CD4-positive, alpha-beta memory T cell (primary cell): ENCODE measurements at places on chromosomes 1 and 21. TPM values are rescaled to one million over a fixed set of nuclear protein-coding genes. Genes with fewer than 3 reads are reported as not detected.
A peak's percentile ranks its signal among the peaks of the same experiment; 100 is the strongest.

GRCh38 chr1:18955131-18955440 is 1.4 kb downstream of the IFFO2 start:
- no peak for DNase-seq

- DNase-seq = no peak
Measured at GRCh38 chr1:85373378-85373708, 91.6 kb downstream of the DDAH1 start.

GRCh38 chr1:11067716-11068599 is 8.1 kb upstream of the SRM start:
- no peak for DNase-seq

- no peak for DNase-seq
Measured at GRCh38 chr21:45019076-45019886, 55.1 kb upstream of the ADARB1 start.

GRCh38 chr1:160726498-160727315 is 12.3 kb upstream of the SLAMF7 start:
- peak; percentile 69 for DNase-seq

- no peak for DNase-seq
Measured at GRCh38 chr1:205283270-205284147, 38.0 kb downstream of the NUAK2 start.

- peak; percentile 50 for DNase-seq
Measured at GRCh38 chr1:6343506-6344405, 49.8 kb downstream of the ACOT7 start.

DNA sequence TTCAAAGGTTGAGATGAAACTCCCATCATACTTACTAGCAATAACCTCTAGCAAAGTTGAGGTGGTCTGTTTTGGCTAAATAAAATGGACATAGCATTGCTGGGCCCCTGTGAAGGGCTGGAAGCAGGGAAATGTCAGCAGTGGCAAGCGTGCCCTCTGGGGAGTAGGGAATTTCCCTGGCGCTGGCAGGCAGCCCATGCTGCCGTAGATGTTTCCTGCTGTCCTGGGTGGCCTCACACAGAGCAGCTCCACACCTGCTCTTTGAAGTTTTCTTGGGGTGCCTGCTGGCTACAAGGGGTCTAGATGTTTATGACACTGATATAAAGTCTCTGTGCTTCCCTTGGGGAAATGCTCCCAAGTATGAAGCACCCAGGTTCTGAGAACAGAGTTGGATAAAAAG is 30.2 kb downstream of the ADARB1 start:
- no peak for DNase-seq

DNA sequence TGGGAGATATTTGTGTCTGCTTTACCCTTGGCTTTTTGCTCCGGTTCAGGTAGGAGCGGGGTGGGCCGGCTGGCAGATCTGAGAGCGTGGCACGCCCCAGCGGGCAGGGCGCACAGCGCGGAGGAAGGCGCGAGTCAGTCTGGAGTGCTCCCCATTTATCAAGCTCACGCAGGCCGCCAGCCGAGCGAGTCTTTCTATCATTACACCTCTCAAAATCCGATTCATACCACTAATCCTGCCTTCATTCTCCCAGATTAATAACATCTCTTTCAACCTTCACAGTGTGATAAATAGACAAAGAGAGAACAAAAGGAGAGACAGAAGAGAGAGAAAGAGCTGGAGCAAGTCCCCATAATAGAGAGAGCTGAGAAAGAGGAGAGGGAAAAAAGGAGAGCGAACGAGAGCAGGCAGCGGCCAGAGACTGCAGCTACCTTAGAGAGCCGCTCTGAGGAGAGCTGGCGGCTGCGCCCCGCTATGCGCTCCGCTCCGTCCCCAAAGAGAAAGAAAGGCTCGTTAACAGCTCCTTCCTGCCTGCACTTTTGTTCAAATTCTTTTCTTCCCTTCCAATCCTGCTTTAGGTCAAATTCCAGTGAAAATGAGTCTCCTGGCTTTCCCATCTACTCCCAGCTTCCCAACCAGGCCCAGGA is 48.0 kb downstream of the DMAP1 start:
- no peak for DNase-seq

GRCh38 chr1:40908350-40908749 is 46.2 kb upstream of the CITED4 start:
- DNase-seq = no peak

DNA sequence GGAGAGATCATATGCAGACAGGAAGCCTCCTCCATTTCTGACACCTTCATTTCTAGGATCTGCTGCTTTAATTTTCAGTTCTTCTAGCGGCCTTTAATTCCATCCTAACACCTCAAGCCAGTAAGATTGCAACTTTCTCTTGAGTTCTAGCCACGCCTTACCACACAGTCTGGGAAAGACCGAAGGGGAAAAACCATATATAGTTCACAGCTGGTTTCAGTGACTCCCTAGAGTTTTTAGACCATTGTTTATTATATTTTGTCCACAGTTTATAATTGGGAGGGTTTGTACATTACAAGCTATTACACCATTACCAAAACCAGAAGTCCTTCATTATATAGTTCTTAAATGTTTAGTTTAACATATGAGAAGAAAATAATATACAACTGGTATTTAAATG is 37.5 kb downstream of the DPH5 start:
- DNase-seq = no peak

DNA sequence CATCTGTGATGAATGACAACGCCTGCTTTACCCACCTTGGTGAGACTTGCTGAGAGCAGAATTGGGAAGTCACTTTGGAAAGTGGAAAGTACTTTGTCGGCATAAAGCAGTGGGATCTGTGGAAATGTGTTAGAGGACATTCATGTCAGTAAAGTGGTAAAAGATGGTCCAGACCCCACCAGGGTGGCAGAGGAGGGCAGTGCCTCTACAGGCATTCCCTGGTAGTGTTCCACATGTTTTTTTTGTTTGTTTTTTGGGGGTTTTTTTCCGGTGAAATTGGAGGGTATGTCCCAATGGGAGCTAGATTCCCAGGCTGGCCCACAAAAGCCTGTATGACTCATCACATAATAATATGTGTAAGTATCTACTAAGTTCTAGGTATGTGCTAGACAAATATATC is 80.6 kb downstream of the ELAVL4 start:
- no peak for DNase-seq

GRCh38 chr1:226845624-226846023 is 24.8 kb upstream of the PSEN2 start:
- DNase-seq = no peak

DNA sequence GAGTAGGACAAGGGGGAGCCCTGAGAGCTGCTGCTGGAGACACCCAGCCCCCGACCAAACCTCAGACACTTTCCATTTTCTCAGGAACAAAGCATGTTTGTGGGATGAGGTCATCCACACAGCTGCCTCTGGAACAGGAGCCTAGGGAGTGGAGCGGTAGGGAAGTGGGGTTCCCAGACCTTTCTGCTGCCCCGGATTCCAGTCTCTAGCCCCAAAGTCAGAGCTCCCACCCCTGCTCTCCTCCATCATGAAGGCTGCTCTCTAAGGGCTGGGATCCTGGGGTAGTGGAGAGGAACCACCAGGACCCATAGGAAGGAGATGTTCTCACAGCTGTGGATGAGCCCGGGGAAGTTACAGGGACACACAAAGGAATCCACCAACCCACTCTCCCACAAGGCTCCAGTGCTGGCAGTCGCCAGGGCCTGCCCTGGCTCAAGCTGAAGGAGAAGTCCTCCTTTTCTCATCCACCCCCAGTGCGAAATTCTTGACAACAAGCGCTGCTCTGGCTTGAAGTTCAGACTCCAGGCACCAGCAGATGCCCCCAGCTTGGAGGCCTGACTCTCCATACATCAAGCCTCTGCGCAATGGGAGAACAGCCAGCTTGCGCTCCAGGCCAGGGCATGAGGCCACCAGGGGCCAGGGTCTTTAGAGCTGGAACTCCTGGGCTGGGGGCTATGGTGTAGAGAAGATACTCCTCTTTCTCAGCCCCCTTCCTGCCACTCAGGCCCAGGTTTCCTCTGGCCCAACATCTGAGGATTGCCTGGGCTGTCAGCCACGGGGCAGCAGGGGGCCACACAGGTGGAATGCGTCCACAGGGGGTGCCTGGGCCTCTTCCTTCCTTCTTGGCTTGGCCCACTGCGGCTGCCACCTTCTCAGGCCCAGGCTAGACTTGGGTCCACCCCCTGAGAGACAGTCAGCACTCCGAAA is 4.5 kb downstream of the FHL3 start:
- no peak for DNase-seq

DNA sequence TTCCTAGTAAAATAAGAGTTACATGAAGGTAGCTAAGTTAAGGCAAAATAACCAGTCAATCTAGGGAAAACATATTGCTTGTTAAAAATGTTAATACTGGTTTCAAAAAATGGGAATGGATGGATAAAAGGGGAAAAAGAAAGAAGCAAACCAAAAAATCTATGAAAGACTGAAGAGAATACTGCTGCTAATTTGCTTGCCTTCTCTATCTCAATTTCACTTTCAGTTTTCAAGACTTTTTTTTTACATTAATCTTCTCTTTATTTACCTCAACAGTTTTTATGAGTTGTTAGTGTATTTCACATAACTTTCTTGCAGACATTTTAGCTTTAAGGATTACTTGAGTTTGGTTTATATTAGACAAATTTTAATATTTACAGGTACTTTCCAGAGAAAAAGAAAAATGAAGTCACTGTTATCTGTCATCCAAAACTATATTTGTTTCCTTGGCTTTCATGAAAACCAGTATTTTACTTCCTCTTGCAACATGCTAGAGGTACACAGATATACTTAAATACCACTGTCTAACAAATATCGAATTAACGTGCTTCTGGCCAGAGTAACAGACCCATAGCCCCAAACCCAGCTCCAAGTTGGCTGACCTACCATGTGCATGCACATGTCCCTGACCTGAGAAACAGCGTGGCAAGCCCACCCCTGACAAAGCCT is 70.7 kb downstream of the COL24A1 start:
- DNase-seq = no peak

- no peak for DNase-seq
Measured at GRCh38 chr1:90704817-90705216, 12.3 kb downstream of the BARHL2 start.

- no peak for DNase-seq
Measured at GRCh38 chr1:112557385-112557784, 48.6 kb downstream of the WNT2B start.

DNA sequence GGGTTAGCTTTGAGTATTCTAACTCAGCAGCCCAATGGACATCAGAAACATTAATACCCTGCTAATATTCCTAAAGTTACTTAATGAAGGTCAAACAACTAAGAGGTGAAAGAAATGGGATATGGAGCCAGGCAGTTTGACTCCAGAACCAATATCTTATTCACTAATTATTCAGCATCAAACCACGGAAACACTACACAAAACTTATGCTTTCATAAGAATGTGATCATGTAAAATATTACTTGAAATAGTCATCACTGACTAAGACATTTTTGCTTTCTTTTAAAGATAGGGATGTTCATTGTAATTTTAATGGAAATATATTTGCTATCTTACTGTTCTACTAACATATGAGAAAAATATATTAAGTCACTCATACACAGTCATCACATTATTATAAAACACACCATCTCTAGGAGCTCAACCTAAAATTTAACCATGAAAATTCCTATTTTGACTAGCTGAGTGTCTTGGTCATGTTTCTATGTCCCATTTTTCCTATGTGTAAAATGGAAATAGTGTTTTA is 240.9 kb downstream of the KCTD3 start:
- DNase-seq = no peak

DNA sequence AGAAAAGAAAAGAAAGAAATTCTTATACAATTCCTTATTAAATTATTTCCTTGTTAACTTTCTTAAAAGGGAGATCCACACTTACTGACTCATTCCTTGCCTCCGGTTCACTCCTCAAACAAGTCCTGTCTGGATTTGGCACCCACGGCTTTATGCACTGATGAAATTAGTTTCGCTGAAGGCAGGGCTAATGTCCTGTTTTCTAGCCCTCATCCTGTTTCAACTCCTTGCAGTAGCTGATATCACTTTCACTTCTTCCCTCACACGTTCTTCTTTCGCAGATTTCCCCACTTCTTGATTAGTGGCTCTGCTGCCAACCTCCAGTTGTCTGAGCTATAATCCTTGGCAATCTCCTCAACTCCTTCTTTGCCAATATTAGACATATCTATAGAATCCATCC is 215.2 kb downstream of the URB2 start:
- DNase-seq = no peak

GRCh38 chr1:206578068-206578977 is 33.9 kb downstream of the EIF2D start:
- no peak for DNase-seq

DNA sequence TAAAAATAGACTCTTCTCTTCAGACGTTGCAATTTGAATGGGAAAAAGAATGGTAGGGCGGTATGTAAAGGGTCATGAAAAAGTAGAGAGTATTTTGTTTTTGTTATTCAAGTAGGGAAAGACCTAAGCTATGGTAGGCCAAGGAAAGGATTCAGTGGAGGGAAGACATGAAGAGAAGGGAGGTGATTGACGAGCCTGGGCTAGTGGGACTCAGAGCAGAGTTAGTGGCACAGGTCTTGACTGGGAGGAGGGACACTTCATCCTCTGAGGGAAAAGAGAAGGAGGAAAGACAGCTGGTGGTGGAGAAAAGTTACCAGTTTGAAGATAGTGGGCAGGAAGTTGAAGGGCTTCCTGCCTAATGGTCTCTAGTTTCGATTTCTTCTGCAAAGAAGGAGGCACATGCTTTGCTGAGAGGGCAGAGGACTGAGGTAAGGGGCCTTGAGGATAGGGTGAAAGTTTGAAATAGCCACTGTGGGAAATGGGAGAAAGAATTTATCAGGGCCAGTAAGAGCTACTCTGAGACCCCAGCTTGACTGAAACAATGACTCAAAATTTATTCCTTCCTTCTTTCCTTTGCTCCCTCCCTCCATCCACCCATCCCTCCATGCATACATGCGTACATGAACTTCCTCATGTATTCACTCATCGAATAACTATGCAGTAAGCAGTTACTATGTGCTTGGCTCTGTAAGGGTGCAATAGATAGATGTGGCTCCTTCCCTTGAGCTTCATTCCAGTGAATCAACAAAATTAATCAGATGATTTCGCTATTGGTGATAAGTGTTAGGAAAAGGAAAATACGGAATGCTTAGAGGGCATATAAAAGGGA is 4.2 kb downstream of the CD48 start:
- DNase-seq = peak; percentile 43

PLA2G2C gene
- not detected for total RNA-seq

C1QA gene
- total RNA-seq = 1.2 TPM

CHIA gene
- not detected for total RNA-seq

PTTG1IP gene
- total RNA-seq = 110 TPM

EFNA3 gene
- 4.3 TPM for total RNA-seq

KCNJ6 gene
- total RNA-seq = not detected

SLC22A15 gene
- 1.2 TPM for total RNA-seq

OPTC gene
- not detected for total RNA-seq

FNDC7 gene
- total RNA-seq = 0.17 TPM

CR1L gene
- not detected for total RNA-seq

IQCC gene
- 2.7 TPM for total RNA-seq
